ENCODE measurements at places on chromosomes 11 and 22.

DNA sequence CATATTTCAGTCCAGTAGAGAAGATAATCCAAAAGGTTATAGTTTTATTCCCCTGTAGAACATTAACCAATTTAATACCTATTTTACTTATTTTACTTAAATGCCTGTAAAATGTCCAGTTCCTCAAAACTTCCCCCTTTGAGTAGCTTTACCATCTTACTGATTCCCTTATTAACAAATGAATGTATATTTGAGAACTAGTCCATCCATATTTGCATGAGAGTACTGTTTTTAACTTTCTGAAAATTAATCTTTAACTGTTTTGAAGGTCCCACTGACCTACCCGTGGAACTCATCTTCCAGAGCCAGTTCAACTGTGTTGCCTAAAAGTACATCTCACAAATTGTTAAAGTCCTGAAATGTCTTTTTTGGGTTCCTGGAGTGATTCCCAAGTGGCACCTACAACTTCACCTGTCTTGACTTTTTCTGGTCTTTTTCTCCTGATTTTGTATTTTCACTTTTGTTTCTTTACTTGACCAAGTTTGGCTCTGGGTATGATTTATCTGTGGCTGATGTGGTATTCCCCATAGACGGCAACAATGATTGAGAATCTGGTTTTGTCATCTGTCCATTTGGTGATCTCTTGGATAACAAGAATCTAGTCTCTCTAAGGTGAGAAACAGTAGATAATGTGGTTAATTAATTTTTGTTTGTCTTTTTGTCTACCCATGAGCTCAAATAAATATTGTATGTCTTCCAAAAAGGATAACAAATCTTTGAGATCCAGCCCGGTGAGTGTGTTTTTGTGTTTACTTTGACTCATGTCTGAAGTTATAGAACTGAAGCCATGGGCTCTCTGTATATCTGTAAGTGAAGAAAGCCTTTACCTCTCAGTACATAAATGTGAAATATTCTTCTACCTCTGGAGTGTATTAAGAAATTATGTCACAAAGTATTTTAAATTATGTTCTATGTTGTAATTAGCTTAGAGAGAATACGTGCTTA is 174.2 kb downstream of the ETS1 start:
- H3K4me1 ChIP-seq, result peaks cover 27% of the 10 kb centered on the region
- H3K36me3 ChIP-seq, result no peaks in the 10 kb centered on the region
- DNase-seq, result no peak
- H3K27me3 ChIP-seq, result no peaks in the 10 kb centered on the region

DNA sequence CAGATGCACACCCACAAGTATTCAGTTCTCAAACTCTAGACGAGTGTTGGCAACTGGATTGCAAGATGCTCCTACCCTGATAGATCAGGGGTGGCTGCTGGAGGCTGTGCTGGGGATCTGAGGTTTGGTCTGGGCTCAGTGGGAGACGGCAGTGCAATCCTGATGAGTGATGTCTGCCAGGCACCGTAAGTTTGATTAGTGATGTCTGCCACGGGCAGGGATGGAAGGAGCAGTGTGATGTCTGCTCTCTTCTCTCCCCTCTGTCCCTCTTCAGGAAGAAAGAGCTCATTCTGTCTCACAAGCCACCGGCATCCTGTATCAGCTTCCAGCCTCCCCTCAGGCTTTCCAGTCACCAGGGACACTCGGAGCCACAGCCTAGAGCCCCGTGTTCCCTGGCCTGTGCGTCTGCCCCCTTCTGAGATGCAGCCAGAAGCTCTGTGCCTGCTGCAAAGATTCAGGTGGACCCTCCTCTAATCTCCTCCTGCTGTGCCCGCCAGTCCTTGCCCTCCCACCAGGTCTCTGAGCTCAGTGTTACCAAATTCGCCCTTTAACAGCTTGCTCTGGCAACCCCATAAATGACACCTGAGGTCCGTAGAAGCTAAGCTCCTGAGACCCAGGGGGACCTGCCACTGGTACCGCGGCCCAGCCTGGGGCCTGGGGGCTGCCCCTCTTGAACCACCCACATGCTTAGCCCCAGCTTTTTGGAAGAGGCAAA is 19.9 kb downstream of the TP53I11 start:
- no peak overlapping the region for H3K4me3 ChIP-seq
- DNase-seq, result no peak
- H3K27ac ChIP-seq, result no peak overlapping the region
- no peaks in the 10 kb centered on the region for H3K36me3 ChIP-seq
- H3K4me1 ChIP-seq, result no peaks in the 10 kb centered on the region

DNA sequence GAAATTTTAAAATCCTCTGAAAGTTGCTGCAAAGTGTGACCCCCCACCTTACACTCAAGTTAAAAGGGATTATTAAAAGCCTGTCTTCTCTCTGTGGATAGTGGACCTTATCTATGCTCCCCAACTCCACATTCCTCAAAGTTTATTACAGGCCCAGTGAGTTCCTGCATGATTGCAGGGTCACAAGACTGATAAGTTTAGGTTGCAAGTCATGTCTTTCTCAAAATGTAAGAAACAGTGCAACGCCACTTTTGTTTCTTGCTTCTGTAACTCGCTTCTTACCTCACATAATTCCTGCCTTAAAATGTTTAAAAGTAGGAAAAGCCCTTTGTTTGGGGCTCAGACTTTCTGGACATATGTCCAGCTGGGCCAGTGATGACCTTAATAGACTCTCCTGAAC is 38.4 kb upstream of the GLYAT start:
- no peak overlapping the region for H3K27ac ChIP-seq
- peaks cover 4% of the 10 kb centered on the region for H3K27me3 ChIP-seq
- DNase-seq, result no peak

- H3K27ac ChIP-seq, result no peak overlapping the region
- no peaks in the 10 kb centered on the region for H3K27me3 ChIP-seq
- peaks cover 8% of the 10 kb centered on the region for H3K36me3 ChIP-seq
- no peak overlapping the region for H3K4me3 ChIP-seq
- H3K4me1 ChIP-seq, result peaks cover 21% of the 10 kb centered on the region
Measured at GRCh38 chr22:24289741-24290163, 19.1 kb downstream of the SPECC1L start.

- H3K27me3 ChIP-seq, result no peaks in the 10 kb centered on the region
- no peak overlapping the region for H3K27ac ChIP-seq
- no peak overlapping the region for H3K4me3 ChIP-seq
Measured at GRCh38 chr11:110988671-110989070, 256.9 kb upstream of the POU2AF2 start.

DNA sequence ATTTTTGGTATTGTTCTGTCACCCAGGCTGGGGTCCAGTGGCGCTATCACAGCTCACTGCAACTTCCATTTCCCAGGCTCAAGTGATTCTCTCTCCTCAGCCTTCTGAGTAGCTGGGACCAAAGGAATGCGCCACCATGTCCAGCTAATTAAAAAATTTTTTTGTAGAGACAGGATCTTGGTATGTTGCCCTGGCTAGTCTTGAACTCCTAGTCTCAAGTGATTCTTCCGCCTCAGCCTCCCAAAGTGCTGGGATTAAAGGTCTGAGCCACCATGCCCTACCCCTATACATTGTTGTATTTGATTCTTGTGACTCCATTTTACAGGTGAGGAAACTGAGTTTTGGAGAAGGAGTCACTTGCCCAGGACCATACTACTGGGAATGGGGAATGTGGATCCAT is 11.9 kb downstream of the KIAA1671 start:
- H3K36me3 ChIP-seq, result no peaks in the 10 kb centered on the region
- DNase-seq, result no peak
- H3K4me3 ChIP-seq, result no peak overlapping the region
- H3K27ac ChIP-seq, result no peak overlapping the region
- H3K27me3 ChIP-seq, result peaks cover 2% of the 10 kb centered on the region
- peaks cover 1% of the 10 kb centered on the region for H3K4me1 ChIP-seq

DNA sequence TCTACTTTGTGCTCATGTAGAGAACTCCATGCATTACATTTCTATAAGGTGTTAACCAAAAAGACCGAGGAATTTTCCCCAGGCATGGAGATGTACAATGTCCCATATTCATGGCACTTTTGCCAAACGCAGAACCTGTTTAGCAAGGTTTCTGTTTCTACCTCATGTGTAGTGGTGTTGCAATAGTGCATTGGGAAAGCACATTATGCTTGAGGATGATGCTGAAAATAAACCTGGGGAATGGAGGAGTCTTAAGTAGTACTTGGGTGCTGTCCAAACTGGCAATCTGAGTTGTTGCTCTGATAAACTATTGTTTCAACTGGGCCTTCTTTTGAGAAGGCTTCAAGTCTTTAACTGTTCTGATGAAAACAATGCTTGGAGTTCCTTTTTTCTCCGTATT is 11.5 kb upstream of the MUC15 start:
- no peaks in the 10 kb centered on the region for H3K27me3 ChIP-seq
- DNase-seq, result no peak
- H3K4me3 ChIP-seq, result no peak overlapping the region
- H3K36me3 ChIP-seq, result no peaks in the 10 kb centered on the region
- no peak overlapping the region for H3K27ac ChIP-seq

DNA sequence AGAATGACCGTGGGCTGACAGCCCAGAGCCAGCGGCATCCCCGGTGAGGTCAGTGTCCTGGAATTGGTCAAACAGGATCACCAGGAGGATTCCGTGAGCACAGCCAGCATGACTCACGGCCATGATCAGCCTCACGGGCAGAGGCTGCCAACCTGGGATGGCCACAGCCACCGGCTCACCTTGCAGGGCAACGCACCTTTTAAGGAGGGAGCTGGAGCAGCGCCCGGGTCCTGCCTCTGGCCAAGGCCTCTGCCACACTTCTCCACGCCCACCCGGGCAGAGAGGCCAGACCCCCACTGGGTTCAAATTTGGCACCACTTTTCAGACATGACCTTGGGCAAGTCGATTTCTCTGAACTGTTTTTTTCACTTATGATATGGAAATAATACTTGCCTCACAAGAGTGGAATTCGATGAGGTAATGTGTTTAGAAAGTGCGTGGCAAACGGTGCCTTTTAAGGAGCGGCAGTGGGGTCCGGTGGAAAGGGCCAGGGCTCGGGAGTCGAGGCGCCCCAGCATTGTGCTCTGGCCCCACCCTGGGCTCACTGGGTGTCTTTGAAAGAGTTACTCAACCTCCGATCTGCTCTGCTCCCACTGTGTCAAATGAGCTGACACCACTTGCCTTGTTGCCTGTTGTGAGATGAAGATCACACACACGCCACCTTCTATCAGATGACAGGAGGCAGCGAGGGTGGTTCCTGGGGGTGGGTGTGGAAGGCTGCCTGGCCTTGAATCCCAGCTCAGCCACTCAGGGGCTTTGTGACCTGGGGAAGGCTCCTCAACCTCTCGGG is 16.0 kb downstream of the TXN2 start:
- H3K27me3 ChIP-seq, result no peaks in the 10 kb centered on the region
- no peak overlapping the region for H3K27ac ChIP-seq

DNA sequence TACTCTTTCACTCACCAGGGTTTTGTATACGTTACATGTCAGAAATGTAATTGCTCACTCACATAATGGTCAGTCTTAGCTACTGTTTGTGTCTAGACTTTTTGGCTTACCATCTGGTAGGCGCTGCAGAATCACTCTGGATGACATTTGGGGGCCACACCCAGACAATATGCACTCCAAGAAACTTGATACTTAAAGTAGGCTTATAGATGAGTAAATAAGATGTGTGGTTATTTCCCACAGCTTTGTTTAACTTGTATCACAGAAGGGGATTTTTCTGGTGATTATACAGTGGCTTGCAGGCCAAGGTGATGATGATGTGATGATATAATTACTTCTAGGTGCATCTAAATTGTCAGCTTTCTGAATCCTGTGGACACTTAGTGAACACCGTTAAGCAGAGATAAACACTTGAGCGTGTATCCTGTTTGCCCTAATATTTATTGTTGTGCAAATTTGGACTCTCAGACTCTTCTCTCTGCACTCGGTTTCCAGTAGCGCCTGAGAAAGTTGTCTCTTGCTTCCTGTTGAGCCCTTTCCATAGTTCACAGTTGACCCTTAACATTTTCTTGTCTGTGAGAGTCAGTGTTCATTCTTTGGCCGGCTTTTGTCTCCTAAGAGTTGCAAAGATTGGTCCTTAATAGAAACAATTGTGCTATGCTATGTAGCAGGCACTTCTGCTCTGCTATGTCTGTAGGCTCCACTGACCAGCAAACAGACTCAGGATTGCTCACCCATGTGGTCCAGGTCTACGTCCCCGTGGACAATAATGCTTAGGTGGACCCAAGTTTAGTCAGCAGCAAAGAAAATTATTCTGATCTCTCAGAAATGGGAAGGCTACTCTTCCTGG is 89.3 kb downstream of the PRR5L start:
- H3K27me3 ChIP-seq, result peaks cover 4% of the 10 kb centered on the region
- H3K4me3 ChIP-seq, result peak overlapping the region; percentile 24
- no peak for DNase-seq

DNA sequence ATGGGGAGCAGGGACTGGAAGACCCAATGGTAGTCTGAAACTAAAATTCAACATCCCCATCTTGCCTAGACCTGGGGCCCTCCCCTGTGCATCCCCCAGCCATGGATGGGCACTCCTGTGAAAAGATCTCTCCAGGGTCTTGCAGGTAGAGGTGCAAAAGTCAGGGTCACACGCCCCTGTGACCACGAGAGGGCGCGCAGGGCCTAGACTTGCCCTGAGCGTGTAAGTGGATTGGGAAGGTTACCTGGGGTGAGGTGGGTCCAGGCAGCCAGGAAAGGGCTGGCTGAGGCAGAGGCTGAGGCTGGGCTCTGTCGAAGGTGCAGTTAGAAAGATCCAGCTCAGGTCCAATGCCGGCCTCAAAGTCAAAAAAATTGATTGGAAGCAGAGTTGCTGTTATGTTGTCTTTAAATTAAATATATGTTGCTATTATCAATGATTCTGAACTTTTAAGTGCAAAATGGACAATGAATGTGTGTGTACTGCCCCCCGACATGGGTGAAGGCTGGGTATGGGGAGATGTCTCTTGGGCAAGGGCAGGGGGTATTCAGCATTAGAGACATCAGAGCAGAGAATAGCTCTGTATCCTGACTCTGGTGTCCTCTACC is 4.8 kb upstream of the POU2F3 start:
- H3K36me3 ChIP-seq, result no peaks in the 10 kb centered on the region
- no peak overlapping the region for H3K4me3 ChIP-seq

DNA sequence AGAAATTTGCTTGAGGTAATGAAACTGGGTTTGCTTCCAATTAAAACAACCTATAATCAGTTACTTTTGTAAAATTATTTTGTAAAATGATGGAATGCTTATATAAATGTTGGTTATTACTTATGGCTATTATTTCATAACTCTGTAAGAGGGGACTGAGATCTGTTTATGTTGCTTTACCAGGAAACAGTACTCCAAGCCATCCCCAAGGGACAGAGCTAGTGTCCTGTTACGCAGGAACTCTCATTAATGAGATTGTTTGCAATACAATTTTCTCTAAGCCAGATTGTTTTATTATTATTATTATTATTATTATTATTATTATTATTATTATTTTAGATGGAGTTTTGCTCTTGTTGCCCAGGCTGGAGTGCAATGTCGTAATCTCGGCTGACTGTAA is 2.3 kb upstream of the NOX4 start:
- H3K4me1 ChIP-seq, result no peaks in the 10 kb centered on the region
- H3K27ac ChIP-seq, result no peak overlapping the region
- DNase-seq, result no peak
- H3K4me3 ChIP-seq, result no peak overlapping the region
- peaks cover 17% of the 10 kb centered on the region for H3K27me3 ChIP-seq
- H3K36me3 ChIP-seq, result no peaks in the 10 kb centered on the region

DNA sequence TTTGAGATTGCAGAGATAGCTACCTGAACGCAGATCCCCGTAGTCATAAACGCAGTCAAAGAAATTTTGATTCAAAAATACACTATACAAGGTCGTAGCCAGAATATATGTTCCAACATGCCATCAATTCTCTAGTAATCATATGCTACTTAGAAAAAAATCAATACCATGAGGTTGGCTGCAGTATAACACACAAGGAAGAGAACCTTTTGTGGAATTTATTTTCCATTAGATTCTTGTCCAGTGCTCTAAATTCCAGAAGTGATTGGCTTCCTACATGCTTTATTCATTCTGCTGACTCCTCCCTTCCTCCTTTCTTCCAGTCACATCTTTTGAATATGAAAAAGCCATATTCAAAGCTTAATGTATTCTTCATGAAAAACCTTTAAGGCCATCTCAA is 189.9 kb downstream of the NTM start:
- no peak overlapping the region for H3K27ac ChIP-seq
- DNase-seq, result no peak
- H3K4me1 ChIP-seq, result no peaks in the 10 kb centered on the region

Measured in T-helper 2 cell treated with Interferon-gamma antibody and Interleukin-4, amounts not matched to agents 5 μg/mL and 100 μg/mL, for 36 hours (primary cell).